ENCODE measurements at places on chromosomes 5 and 9.

- peak; percentile 10 for DNase-seq
Observed at GRCh38 chr5:29263915-29264351, 1929.6 kb upstream of the CDH6 start.

- DNase-seq: peak; percentile 82
Observed at GRCh38 chr5:148998174-148998797, 64.6 kb downstream of the SH3TC2 start.

GRCh38 chr9:36487482-36488388 is 85.0 kb upstream of the MELK start:
- DNase-seq: peak; percentile 95

DNA sequence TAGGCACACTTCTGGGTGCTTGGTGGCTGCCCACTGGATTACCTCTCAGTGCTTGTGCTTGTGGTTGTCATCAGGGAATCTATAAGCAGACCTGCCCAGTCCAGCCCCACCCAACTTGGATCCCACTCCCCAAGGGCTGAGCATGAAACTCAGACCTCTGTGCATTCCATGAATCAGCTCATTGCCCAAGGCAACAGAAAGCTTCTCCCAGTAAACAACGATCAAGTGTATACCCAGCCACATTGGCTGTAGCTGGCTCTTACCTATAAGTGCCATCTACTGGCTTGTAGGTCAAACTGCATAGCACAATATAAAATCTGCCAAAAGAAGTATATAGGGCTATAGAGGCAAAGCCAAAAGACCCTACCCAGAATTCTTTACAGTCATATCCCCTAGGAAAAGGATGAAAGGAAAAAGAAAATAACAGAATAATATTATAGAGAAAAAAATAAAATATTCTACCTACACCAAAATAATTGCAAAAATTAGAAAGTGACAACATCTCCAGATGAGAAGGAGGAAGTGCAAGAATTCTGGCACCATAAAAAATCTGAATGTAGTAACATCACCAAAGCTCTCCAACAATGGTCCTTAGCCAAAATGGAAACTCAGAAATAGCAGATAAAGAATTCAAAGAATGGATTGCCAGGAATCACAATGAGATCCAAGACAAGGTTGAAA is 321.0 kb upstream of the TRPC7 start:
- DNase-seq: peak; percentile 80

DNA sequence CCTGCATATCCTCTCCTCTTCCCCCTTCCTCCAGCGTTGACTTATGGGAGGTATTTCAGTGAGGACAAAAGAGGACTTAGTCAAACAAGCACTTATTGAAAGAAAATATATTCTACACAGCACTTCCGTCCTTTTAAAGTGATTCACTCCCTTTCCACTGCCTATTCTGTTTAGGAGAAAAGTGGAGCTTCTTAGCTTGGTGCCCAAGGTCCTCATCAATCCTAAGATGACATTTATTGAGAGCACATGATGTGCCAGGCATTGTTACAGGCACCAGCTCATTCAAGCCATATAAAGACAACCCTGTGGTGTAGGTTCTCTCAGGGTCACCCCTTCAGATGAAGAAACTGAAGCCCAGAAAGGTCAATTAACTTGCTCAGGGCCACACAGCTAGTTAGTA is 95.9 kb downstream of the KCNIP1 start:
- no peak for DNase-seq

- DNase-seq: peak; percentile 94
Observed at GRCh38 chr9:134641173-134641989, at the start of gene COL5A1. TSS of gene COL5A1 (plus strand) at chr9:134641803. CDS start at chr9:134642188, 385 bp downstream.

GRCh38 chr9:17135295-17136160 is 688 bp downstream of the CNTLN start:
- peak; percentile 44 for DNase-seq

GRCh38 chr9:98790842-98791607 is 5.3 kb downstream of the ANKS6 start:
- DNase-seq: peak; percentile 93

DNA sequence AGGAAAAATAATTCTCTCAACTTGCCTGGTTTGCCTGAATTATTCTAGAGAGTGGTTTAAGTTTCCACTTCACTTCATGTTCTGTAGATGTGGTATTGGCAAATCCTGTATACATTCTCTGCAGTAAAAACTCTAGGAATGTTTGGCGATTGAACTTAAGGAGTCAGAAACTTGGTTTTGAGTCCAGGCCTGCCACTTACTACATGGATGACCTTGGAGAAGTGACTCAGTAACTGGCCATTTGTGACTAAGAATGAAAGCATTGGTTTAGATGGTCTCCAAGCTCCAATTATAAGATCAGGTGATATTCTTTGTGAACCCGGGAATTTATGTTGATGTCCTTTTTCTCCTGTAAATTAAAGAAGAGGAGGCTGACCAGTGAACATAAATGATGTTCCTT is 233.8 kb downstream of the GAS1 start:
- peak; percentile 60 for DNase-seq

DNA sequence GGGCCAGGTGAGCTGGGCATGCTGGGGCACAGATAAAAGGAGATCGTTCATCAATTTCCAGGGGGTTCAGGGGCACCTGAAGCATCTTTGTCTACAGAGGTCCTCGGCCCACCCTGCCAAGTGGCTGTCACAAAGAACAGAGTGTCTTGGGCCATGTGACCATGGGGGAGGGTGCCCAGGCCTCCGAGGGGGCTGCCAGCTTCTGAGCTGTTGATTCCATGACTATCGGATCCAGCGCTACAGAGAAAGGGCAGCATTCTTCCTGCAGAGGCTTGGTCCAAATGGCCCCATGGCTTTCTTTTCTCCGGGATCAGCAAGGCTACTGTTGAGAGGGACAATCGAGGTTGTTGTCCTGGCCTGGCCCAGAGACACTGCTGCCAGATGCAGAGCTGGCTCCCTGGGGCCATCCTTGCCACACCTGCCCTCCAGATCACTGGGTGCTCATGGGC is 289.2 kb downstream of the ZSWIM6 start:
- no peak for DNase-seq

DNA sequence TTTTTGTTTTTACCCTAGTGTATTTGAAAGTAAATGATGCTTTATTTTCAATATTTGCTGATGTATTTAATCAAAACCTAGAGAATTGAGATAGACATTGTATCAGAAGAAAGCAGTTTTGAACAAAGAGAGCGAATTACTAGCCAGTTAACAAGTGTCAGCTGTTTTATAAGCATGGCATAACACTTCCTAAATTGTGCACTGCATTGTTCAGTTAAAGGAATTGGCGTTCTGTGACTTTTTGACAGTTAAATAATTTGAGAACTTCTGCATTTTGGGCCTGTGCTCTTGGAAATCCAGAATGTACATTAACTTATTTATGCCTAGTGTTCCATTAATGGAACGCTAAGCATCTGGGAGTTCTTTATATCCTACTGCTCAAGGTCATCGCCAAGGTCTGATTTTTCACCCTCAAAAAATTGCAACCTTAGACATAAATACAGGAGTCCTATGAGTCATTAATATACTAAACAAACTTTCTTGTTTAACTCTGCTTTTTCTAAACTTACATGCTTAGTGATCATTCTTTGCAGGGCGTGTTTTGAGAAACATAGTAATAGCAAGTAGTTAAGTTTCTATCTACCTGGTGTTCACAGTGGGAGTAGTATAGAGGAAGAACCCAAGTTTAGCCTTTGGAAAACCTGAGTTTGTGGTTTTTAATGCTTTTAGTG is 31.1 kb downstream of the RASA1 start:
- DNase-seq: peak; percentile 47

GRCh38 chr5:68875351-68875750 is 218.5 kb upstream of the SLC30A5 start:
- no peak for DNase-seq

- DNase-seq: no peak
Observed at GRCh38 chr5:58016877-58017276, 443.0 kb downstream of the PLK2 start.

DNA sequence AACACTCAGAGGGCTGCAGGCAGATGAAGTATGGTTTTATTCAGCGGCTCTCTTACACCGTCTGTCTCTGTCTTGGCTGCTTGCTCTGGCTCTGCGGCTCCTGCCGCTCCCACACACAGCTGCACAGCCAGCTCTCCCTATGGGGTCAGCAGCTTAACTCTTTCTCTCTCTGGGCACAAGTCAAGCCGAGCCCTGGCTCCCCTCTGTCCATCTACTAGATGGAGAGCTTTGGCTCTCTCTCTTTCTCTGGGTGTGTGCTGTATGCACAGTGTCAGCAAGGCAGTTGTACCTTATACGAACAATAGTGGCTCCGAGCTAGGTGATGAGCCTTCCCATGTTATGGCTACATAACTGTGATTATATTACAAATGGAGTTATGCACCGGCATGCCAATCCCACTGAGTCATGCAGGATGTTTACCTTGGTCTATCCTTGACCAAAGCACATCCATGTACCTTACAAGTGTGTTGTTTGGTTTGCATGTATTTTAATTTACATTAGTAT is 19.3 kb upstream of the PPP2CA start:
- peak; percentile 85 for DNase-seq

GRCh38 chr5:112174959-112175594 is 244.0 kb downstream of the EPB41L4A start:
- DNase-seq: peak; percentile 63

- no peak for DNase-seq
Observed at GRCh38 chr5:180804129-180804618, 1.6 kb upstream of the MGAT1 start.

DNA sequence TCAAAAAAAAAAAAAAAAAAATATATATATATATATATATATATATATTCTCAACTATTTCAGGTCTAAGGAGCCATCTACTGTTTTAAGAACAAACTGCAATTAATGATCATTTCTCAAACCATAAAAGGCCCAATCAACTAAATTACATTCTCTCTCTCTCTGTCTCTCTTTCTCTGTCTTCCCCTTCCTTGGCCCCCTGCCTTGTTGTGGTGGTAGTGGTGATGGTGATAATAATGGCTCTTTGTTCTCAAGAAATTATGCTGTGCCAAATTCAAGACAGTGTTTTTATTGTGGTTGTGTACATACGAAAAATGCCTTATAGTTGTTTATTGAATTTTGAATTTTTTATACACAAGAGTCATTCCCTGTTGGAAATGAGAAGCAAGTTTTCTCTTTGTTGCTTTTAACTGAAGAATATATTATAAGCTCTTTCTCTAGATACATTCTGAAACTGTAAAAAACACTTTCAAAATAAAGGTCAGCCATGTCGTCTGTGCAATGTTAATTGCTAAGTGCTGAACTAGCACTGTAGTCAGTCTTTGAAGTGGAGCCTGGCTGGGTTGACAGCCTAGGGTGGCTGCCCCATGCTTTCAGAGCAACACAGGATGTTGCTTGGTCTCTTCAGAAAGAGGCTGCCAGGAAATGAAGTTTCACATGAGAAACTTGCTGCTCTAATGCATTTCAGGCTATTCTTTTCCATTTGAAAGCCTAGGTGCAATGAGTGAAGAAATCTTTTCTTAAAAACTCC is 96.0 kb downstream of the HINT1 start:
- DNase-seq: peak; percentile 4

- no peak for DNase-seq
Observed at GRCh38 chr9:120914396-120914795, 12.2 kb downstream of the TRAF1 start.

GRCh38 chr9:119961774-119962424 is 592.7 kb upstream of the BRINP1 start:
- peak; percentile 48 for DNase-seq

DNA sequence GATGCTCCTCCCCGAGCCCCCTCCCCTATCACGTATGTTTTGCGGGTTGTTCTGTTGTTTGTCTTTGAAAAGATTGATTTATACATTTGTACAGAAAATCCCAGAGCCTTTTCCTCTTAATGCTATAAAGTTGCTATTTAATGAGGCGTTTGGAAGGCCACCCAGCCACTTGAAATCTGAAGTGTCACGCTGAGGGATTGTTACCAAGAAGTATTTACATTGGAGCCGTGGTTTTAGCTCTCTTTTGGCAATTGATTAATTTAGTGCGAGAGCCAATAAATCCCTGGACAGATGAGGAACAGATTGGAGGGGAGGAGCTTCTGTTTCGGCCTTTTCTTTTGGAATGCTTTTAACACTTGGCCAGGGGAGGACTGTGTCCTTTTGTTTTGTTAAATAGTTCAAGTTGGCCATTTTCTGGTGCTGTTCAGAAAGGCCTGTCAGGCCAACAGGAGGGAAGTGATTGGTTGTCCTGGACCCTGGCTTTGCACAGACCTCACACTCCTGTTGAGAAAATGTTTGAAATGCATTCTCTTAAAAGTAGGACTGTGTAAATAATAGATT is 250.2 kb downstream of the PDZD2 start:
- no peak for DNase-seq

DNA sequence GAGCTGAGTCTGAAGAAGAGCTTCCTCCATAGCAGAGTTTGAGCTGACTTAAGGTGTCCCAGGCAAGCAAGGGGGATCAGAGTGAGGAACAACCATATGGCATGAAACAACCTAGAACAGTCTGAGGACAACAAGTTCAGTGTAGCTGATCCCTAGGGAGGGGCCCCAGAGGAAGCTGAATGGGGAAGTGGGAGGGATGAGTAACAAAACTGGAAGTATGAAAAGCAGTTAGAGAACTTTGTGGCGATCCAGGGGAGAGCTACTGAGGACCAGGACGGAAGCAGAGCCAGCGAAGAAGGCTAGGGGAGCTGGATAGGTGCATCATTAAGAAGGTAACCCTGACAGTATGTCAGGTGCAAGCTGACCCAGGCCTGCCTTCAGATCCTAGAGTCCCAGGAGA is 580.8 kb downstream of the BNC2 start:
- peak; percentile 22 for DNase-seq

DNA sequence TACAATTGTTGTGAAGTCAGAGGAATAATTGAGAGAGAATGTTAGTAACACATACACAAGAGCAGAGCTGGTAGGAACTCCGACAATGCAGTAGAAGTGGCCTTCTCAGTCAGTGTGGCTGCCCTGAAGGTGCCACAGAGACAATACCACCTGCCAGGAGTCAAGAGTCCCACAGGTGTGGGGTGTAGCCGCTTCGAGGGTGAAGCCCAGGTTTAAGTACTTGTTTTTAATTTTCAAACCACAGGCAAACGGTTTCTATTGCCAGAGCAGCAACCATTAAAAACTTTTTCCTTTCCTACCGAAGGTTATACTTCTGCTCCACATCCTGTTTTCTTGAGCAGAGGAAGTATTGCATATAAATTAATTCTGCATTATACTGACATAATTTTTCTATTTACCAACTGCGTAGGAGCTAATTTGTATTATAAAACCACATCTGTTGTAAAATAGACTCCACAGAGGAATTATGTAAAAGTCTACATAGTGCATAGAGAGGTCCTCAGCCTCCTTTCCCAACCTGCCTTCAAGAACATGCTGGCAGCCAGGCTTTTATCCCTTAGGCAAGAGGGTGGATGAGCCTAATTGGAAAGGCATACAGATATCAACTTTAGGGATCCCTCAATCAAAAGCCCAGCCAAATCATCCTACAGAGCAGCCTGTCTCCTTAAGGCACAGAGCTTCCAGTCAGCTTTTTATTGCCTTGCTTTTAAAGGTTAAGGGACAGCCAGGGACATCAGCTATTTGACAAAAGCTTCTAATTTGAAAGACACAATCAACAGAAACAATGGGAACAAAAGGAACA is 12.9 kb upstream of the ACTBL2 start:
- no peak for DNase-seq

DNA sequence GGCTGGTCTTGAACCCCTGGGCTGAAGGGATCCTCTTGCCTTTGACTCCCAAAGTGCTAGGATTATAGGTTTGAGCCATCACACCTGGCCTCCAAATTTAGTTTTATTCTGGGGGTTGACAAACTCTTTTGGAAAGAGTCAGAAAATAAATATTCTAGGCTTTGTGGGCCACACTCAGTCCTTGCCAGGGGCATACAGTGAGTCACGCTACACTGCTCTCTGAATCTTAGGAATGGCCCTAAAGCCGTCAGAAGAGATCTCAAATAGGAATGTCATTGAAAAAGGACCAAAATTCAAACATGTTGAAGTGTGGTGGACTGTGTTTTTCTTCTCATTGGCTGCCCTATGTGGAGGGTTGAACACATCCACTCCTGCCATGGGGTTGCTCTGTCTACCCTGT is 127.7 kb upstream of the BASP1 start:
- no peak for DNase-seq

All from choroid plexus epithelial cell (primary cell).